Activated CD8-positive, alpha-beta memory T cell treated with anti-CD3 and anti-CD28 coated beads, Interleukin-2, amount 10 ng/mL, durations not matched to agents 7 days and 5 days (primary cell): ENCODE measurements at places on chromosomes 2 and 18.

GRCh38 chr2:73235315-73236028 is 1.4 kb downstream of the CCT7 start:
- no peak for DNase-seq

DNA sequence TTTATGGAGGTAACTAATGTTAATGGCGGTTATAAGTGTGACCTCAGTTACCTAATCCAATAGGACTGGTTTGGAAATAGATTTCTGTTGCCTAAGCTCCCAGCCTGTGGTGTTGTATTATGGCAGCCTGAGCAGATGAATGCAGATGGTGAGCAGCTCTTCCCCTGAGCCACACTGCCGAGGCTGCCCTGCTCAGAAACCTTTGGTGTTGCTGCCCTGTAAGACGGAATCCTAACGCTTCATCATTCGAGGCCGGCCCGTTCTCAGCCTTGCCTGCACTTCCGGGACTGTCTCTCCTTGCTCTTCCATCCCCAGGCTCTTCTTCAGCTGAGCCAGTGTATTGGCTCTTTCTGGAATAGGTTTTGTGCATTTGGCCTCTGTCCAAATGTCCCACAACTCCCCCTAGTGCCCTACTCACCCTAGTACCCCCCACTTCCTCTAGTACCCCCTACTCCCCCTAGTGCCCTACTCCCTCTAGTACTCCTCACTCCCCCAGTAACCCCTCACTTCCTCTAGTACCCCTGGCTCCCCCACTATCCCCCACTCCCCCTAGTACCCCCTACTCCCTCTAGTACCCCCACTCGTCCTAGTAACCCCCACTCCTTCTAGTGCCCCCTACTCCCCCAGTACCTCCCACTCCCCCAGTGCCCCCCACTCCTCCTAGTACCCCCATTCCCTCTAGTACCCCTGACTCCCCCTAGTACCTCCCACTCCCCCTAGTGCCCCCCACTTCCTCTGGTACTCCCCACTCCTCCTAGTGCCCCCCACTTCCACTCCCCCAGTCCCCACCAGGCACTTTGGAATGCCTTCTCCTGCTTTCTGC is 106.0 kb upstream of the TAF1B start:
- peak; percentile 49 for DNase-seq

DNA sequence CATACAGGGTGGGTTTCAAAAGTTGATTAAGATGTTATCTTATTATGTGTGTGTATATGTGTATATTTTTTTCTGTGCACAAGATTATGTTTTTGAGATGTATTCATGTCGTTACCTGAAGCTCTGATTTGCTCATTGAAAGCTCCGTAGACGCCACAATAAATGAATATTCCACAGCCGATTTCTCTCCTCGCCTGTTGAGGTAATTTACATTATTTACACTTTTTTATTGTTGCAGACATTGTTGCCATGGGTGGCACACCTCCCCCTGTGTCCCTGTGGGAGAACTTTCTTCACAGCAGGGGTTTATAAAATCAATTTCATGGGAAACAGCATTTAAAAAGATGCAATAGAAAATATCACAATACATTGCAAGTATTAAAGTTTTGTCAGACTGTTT is 100.6 kb downstream of the GLI2 start:
- no peak for DNase-seq

- no peak for DNase-seq
These were observed 30.0 kb downstream of the VIL1 start for GRCh38 chr2:218448934-218449333.

DNA sequence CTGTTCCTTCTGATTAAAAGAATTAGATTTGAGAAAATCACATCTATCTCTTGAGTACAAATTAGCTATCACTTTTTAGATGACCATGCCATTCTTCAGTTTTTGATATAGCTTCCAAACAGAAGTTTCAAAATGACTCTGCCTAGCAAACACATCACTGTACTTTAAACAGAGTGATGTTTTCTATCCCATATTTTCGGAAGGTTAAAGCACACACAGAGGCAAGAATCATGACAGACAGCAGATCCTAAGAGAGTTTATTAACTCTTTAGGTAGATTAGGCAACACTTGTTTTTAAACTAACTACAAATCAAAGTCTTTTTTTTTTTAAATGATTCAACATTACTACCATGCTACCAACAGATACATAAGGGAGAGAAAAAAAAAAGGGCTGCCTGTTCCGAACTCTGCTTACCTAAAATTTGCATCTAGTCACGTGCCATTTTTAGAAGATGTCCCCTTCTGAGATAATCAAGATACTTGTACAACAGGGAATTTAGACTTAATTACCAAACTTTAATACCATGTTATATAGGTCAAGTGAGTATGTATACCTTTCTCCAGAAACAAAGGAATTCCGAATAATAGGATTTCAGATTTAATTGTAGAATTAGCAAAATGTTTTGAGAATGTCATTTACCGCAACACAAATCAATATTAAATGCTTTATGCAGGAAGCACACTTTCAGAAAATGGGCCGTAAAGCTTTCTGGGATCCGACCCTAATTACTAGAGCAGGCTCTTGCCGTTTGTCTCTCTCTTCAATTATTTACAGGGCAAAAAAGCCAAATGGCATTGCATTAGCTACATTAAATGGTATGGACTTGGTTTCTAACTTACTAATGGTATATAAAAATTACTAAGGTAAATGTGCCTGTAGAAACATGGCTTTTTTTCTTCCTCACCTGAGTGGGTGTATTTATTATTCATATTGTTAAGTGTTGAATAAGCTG is 2.6 kb downstream of the RBMS1 start:
- no peak for DNase-seq

- no peak for DNase-seq
These were observed 147.8 kb downstream of the WDSUB1 start for GRCh38 chr2:159138642-159139182.

DNA sequence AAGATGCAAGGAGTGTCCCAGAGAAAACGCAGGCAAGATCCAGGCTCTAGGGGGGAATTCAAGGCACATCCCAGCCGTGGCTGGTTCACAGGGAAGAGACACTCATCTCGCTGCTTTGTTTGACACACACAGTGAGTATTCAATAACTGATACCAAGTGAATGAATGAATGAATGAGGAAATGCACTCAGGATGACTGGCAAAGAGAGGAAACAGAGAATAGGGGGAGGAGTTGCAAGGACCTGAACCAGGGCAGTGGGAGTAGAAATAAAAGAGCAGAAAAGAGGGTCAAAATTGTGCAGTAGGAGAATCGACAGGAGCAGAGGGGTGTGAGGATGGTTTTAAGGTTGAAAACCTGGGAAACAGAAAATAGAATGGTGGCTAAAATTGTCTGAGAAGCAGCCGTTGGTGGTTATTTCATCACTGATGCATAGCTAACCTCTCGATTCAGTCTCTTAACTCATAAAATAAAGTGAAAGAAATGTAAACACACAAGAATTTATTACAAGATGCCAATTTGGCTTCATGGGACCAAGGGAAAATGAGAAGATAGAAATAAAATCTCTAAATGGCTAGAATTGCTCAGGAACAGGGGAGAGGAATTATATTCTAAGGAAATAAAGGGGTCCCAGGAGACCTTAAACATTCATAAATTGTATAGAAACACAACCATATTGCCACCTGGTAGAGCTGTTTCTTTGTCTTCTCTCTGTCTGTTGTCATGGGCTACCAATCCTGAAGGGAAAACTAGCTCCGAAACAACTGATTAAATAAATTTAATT is 63.9 kb upstream of the PHLPP1 start:
- no peak for DNase-seq

DNA sequence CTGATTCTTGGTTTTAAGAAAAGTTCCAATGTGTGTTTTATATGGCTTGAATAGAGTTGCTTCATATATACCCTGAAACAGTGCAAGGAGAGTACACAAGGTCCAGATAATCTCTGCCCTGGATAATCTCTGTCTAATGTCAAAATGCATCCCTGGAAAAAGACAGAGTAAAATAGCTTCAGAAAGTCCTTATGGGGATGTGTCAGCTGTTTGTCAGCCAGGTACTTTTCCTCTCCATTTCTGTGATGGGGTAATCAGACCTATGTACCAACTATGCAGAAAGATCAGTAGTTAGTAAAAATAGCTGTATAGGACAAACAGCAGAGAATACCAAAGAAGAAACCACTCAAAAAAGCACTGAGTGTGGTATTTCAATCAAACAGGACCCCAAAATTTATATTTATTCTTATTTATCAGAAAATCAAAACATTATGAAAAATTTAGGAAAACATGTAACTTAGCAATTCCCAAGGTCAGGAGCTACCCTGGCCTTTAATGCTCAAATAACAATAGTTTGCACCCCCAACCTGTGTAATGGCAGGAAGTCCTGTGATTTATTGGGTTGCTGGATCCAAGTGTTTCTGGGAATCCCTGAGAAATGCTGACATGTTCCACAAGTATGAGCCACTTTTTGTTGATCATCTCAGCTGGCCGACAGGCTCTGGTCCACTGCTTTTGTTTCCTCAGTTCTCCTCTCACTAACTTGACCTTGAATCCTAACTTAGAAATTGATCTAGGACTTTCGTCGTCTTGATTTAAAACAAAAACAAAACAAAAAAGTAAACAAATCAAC is 69.6 kb downstream of the MDH1 start:
- DNase-seq: no peak

DNA sequence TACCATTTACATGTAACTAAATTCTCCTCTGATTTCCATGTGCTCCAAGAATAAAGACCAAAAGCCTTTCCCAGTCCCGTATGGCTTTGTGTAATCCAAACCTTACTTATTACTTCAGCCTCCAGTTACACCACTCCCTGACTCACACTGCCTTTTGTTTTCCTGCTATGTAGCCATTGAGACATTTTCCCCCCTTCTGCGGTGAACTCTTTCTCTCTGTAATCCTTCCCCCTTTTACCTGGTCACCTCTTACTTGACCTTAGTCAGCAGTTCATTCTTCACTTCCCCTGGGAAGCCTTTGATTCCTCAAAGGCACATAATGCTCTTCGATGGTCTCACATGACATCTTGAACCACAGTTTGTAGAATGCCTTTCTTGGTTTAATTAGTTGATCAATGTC is 256.0 kb upstream of the FANCL start:
- no peak for DNase-seq
